Right renal pelvis (tissue), 4 donors: ENCODE measurements at places on chromosomes 4 and X.

- DNase-seq, result no peak
Measured at GRCh38 chrX:126718440-126718839, 101.1 kb upstream of the PRR32 start.

GRCh38 chr4:169175476-169175875 lies 95.3 kb downstream of the SH3RF1 start:
- no peak for DNase-seq

- no peak for DNase-seq
Measured at GRCh38 chrX:96182366-96182765, 502.3 kb upstream of the DIAPH2 start.

DNA sequence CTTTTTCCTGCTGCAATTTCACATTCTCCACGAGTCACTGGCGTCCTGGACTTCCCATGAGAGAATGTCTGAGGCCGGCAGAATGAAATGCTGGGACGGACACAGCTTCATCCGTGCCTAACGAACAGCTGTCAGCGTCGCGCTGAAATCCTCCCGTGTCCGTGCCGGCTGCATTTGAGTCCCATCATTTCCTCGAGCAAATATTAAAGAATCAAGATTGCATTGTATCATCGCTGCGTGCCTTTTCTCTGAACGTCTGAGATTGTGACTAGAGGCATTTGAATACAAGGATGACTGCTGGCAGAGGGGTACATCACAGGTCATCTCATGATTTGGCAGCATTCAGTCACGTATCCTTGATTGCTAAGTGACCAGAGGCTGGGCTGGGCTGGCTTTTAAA lies 279.9 kb downstream of the ASMT start:
- no peak for DNase-seq

- no peak for DNase-seq
Measured at GRCh38 chr4:48339642-48340041, 1.7 kb upstream of the SLAIN2 start.

GRCh38 chrX:153244767-153245166 lies 65.7 kb downstream of the MAGEA1 start:
- DNase-seq, result no peak
